Hypothalamus (tissue), 51 donors: ENCODE measurements at places on chromosomes 3 and 15.

DNA sequence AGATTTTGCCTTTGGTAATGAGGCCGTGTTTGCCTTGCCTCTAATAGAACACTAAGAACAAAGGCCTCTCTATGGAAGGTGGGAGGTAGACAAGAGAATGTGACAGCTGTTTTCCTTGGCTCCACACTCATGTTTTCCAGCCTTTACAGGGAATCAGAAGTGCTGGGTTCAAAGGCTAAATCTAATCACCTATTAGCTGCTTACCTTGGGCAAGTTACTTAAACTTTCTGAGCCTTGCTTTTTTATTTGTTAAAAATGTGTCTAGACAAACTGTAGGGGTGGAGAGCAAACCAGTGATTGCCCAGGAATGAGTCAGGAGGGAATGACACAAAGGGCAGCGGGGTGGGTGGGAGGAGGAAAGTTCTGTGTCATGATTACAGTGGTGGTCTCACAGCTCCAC, 179.0 kb downstream of the P3H2 start:
- DNase-seq = no peak

DNA sequence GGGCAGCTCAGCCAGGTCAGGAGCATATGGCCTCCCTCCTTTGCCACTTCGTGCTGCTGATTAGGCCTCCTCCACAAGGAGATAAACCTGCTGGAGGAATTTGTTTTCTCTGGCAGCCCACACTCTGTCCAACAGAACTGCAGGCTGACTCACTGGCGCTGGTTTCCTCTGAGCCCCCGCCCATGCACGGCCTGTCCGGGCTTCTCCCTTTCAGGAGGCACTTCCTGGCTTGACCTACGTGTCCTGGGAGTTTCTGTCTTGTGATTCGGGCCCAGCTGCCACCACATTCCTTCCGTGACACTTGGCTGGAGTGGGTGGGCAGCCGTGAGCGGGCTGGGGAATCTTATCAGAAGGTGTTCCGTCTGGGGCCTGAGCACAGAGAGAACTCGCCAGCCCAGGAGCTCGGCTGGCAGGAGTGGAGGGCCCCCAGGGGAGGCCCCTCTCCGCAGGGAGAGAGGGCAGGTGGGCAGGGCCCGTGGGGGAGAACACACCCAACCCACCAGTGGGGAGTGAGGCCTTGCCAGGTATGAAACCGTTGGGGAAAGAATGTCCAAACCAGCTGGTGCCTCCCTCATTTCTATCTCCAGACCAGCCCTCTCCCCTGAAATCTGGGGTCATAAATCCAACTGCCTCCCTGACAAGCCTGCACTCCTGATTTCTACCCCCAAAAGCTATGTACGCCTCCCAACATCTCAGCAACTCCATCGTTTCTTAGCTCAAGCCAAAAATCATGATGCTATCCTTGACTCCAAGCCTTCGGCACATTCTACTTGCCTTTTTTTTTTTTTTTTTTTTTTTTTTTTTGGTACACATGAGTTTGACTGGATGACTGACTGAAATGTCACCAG, 110.6 kb upstream of the MEF2A start:
- no peak for DNase-seq

DNA sequence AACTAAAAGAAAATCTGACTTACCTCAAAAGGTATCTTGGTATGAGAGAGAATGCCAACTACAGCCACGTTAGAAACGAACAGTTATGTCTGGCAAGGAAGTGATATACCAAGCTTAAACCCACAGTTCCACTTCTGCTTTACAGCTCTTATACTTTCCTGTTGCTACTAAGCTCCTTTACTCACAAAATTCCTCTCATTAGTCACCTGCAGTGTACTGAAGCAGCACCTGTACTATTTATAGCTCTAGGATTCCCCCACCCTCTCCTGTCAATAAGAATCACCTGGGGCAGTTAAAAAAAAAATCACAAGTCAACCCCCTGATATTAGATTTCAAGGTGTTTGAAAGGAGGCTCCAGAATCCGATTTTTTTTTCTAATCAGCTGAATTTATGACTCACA, 2.9 kb upstream of the TMEM266 start:
- DNase-seq = no peak

DNA sequence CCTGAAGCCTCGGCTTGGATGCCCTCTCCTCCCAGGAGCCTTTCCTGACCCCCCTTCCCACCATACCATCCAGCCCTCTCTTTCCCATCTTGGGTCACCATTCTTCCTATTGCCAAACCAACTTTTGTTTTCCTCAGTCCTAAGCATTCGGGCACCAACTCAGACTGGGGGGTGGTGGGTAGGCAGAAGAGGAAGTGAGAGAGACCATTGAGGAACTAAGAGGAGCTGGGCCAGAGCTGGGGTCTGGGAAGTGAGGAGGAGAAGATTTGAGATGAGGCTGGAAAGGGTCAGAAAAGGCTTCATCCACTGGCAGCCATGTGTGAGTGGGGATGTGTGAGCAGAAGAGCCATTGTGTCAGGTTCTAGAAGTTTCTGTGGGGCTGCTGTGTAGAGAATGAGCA, 37.7 kb downstream of the TKT start:
- no peak for DNase-seq
